ENCODE measurements at places on chromosomes 2 and 18.

DNA sequence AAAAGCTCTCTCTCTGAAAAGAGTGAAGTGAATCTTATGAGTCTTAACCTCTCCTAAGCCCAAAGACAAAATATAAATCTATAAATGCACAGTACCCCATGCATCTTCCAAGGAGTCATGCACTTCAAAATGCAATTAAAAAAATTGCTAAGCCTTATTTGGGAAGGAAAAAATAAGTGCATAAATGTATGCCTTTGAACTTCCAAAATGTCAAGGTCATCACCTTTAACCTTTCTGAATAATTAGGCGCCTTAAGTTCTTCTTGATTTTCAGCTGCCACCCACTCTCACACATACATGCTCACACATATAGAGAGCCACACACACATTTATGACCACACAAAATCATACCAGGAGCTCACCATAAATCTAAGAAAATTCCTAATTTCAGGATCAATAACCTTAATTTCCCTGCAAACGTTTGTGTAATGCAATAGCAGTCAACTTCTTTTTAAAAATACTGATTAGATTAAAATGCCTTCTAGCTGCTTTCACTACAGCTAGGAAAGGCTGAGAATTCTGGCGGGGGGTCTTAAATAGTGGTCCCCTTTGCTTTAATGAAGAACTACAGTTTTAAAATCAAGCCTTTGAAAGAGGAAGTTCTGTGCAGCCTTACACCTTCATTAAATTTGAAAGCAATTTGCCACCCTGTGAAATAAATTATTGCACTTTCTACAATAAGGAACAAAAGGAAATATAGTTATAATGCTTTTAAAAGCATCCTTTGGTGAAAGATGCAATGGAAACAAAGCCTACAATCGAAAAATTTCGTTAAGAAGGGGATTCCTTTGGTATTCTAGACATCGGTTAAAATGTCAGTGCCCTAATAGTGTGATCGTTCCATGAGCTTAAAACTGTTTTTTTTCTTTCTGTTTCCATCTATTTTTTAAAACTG is 3.6 kb downstream of the HOXD11 start:
- no peak for DNase-seq

DNA sequence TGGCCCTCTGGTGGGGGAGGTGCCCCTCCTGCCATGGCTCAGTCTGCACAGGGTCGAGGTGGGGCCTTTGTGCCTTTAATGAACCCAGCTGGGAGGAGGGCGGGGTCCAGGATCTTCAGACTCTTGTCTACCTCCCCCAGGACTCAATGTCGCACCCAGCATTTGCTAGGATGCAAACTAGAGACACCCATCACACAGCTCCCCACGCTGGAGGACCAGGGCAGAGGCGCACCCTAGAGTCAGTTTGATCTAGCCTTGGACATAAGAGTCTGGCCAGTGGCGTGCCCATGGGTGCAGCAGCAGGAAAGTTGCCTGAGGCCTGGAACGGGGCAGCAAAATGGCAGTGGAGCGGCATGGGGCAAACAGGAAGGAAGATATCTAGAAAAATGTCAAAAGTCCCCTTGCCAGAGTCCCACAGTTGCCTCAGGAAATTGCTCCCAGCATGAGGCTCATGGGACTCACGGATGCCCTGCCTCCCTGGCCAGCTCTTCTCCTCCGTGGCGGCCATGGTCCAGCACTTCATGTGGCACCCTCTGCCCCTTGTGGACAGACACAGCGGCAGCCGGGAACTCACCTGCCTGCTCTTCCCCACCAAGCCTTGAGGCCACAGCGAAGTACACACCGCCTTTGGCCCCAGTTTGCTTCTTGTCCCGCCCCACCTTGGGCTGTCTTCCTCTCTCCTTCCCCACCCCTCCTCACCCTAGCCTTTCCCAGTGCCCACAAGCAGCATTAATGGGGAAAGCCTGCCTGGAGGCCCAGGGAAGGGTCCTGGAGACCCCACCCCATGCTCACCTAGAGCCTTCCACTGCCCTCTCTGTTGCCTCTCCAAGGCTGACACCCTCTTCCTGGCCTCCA is 17.7 kb downstream of the SH2D6 start:
- no peak for DNase-seq

DNA sequence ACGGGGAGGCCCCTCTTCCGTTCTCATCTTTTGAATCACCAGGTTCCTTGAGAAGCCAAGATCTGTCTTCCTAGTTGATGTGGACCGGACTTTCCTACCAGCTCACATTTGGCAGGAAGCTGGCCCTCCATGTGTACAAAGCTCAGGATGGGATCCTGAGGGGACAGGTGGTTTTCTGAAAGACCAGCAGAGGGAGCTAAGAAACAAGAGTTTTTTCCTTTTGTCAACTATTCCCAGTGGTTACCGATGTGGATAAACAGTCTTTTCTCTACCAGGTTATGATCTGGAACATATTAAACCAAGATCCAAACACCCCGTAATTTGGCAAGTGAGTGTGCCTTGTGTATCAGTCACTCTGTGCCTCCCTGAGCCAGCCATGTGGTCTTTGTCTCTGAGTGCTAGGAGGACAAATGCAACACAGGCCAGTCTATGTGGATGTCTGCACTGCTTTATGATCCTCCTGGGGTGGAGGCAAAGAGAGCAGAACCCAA is 25.1 kb upstream of the ARHGAP25 start:
- no peak for DNase-seq

DNA sequence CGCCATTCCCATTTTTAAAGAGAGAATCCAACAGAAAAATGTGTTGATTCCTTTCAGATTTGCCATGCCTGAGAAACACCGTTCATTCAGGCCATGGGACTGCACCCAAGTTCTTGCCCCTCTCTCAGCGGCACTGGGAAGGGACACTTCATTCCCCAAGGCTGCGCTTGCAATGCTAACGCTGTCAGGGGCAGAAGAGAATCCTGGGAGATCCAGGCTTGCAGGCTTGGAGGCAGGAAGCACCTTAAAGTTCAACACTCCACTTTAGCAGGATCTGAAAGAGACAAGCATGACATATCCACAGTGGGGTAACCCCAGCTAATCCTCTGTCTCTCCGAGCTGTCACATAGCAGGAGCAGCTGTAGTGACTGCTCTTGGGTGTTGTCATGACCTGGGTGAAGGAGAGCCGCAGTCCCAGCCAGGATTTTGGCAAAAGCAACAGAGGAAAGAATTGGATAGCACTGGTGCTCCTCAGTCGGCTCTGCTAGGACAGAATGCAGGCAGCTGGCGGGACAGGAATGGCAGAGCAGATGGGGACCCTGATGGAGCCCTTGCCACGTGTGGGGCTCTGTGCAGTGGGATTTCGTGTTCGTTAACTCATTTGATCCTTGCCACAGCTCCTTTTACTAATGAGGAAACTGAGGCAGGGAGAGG is 22.0 kb upstream of the ODC1 start:
- DNase-seq, result no peak

- DNase-seq, result no peak
These were observed 24.5 kb upstream of the LPIN2 start for GRCh38 chr18:3037423-3037915.

GRCh38 chr2:133607679-133608078 is 39.4 kb upstream of the NCKAP5 start:
- no peak for DNase-seq

DNA sequence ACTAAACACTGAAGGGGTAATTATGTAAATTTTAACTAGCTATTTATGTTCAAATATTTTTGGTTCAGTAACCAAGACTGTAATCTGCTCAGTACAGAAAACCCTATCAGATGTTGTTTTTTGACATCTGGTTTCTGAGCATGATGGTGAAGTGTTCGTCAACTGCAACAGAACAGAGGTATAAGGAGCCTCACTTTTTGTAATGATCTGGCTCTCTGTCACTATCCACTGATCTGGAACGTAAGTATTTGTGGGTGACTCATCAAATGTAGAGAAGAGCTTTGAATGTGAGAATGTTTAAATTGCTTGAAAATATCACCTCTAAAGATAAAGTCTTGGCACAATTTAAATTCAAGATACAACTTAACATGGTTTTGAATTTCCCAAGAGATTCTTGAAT is 213.6 kb upstream of the FAM98A start:
- DNase-seq, result no peak

- DNase-seq, result no peak
These were observed 21.5 kb downstream of the GPR155 start for GRCh38 chr2:174465327-174465726.

GRCh38 chr18:79725486-79725885 is 45.9 kb downstream of the CTDP1 start:
- DNase-seq, result no peak

DNA sequence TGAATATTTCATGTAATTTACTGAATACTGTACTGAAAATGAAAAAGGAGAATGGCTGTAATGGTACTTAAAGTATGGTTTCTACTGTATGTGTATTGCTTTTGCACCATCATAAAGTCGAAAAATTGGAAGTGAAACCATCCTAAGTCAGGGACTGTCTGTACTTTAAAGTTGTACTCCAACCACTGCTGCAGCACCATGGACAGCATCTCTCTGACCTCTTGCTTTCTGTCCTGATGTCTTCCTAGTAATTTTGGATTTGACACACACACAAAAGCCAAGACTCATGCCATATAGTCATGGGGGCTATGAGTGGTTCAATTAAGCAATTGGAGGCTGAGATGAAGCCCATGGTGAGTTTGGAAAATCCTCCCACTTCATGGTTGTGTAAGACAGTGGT is 256.3 kb upstream of the PKDCC start:
- no peak for DNase-seq

DNA sequence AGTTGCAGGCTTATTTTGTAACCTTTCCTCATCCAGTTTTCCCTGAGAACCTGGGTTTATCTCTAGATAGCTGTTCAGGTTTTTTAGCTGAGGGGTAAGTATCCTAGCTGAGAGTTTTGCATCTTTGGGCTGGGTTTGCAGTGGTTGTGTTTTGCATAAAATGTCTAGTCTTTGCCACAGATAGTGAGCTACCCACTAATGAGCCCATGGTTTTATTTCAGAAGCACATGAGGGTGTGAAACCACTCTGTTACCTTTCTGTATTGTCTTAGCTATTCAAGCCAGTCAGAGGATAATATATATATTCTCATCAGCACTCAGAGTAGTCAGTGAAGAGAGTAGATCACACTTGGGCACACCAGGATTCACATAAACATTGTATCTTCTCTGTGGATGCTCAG is 24.6 kb upstream of the TXNDC2 start:
- DNase-seq, result no peak

- no peak for DNase-seq
These were observed 516.7 kb downstream of the LRRTM4 start for GRCh38 chr2:77005522-77005921.

Measured in fibroblast of skin of left biceps (primary cell).